ENCODE measurements at places on chromosomes 13 and 19. TPM values are rescaled to one million over a fixed set of nuclear protein-coding genes. Genes with fewer than 3 reads are reported as not detected.
A peak's percentile ranks its signal among the peaks of the same experiment; 100 is the strongest.

The OLFM4 gene
- 0.29 TPM for total RNA-seq

DNA sequence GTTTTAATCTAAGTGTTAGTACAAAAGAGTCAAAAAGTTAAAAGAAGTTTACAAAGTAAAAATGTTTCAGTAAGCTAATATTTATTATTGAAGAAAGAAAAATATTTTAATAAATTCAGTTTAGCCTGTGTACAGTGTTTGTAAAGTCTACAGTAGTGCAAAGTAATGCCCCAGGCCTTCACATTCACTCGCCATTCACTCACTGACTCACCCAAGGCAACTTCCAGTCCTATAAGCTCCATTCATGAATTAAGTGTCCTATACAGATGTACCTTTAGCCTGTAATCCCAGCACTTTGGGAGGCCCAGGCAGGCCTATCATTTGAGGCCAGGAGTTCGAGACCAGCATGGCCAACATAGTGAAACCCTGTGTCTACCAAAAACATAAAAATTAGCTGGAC lies 24.1 kb upstream of the AKAP11 start:
- DNase-seq = no peak

GRCh38 chr13:112261924-112262323 lies 114.2 kb upstream of the SPACA7 start:
- DNase-seq = no peak

GRCh38 chr13:109010912-109011311 lies 381.5 kb downstream of the MYO16 start:
- DNase-seq = no peak

The MAP2K7 gene
- total RNA-seq = 14.8 TPM

DNA sequence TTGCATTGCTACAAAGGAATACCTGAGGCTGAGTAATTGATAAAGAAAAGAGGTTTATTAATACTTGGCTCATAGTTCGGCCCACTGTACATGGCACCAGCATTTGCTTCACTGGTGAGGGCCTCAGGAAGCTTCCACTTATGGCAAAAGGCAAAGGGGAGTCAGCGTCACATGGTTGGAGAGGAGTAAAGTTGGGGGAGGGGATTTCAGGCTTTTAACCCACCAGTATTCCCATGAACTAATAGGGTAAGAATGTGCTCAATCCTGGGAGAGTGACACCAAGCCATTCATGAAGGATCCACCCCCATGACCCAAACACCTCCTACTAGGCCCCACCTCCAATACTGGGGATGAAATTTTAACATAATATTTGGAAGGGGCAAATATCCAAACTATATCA lies 82.5 kb upstream of the MYCBP2 start:
- DNase-seq = no peak

DNA sequence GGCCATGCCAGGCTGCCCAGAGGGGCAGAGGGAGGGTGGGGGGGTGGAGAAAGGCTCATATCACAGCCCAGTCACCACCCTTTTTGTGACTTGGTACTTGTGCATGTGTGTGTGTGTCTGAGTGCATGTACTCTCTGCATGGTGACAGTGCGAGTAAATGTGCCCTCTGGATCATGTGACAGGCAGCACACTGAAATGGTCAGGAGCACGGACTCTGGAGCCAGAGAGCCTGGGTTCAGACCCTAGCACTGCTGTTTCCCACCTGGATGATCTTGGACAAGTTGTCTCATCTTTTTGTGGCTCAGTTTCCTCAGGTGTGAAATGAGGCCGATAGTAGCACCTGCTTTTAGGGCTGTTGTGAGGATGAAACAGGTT lies 2.0 kb downstream of the CIC start:
- DNase-seq = peak; percentile 93

The TMEM255B gene
- 2.9 TPM for total RNA-seq

GRCh38 chr13:66700117-66700601 lies 530.0 kb downstream of the PCDH9 start:
- no peak for DNase-seq

GRCh38 chr13:51275101-51275500 lies 52.9 kb downstream of the FAM124A start:
- DNase-seq = no peak

The PTGER1 gene
- 0.72 TPM for total RNA-seq

The CEACAM21 gene
- not detected for total RNA-seq

DNA sequence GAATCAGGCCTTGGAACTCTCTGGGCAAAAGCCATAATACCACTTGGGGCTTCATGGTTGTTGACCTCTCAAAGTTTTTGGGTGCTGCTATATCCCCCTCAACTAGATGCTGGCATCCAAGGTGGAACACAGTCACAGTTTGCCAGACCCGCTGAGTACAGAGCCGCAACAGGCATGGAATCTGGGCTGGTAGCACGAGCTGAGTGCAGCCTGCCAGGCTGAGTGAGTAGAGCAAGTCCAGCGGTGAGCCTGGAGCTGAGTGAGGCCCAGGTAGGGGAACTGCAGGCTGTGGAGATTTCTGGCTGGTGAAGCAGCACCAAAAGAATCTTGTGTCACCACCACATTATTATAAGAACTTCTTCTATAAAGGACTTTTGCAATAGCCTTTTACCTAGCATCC lies 192.6 kb downstream of the PCDH17 start:
- no peak for DNase-seq

GRCh38 chr13:106140476-106140875 lies 395.0 kb downstream of the EFNB2 start:
- DNase-seq = no peak

- DNase-seq = peak; percentile 81
These were observed 7.5 kb upstream of the TM6SF2 start for GRCh38 chr19:19280561-19280960.

The MAG gene
- total RNA-seq = not detected

GRCh38 chr19:31349160-31349881 lies at the start of gene TSHZ3:
Gene TSHZ3, minus strand, starts transcription at chr19:31349436. Its CDS starts 217 bp downstream, at chr19:31349219.
- DNase-seq = peak; percentile 96

DNA sequence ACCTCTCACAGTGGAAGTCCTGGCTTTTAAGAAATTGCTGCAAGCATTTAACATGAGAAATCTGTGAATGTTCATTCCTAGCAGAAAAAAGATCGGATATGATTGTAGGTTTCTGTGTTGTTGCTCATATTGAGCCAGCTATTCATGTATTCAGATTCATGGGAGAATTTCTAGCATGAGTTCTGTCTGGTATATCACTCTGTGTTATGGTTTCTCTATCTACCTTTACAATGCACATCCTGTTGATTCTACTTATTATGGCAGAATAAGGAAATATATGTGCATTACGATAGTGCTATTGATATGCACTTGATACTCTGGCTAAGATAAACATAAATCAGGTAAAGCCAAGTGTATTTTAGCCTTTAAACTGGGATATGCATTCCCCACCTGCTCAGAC lies 138.2 kb downstream of the KCNRG start:
- DNase-seq = no peak

GRCh38 chr13:32496599-32497160 lies 41.9 kb downstream of the N4BP2L2 start:
- no peak for DNase-seq

- DNase-seq = no peak
These were observed 182.4 kb downstream of the GPC6 start for GRCh38 chr13:93409001-93409400.

DNA sequence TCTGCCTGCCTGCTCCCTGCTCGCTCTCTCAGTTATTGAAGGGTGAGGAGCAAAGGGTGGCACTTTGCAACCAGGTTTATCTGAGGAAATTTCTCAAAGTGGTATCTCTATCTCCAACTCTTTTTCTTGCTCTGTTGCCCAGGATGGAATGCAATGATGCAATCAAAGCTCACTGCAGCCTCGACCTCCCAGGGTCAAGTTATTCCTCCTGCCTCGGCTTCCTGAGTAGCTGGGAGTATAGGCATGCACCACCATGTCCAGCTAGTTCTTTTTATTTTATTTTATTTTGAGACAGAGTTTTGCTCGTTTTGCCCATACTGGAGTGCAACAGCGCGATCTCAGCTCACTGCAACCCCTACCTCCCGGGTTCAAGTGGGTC lies 4.9 kb downstream of the ACTMAP start:
- peak; percentile 79 for DNase-seq

DNA sequence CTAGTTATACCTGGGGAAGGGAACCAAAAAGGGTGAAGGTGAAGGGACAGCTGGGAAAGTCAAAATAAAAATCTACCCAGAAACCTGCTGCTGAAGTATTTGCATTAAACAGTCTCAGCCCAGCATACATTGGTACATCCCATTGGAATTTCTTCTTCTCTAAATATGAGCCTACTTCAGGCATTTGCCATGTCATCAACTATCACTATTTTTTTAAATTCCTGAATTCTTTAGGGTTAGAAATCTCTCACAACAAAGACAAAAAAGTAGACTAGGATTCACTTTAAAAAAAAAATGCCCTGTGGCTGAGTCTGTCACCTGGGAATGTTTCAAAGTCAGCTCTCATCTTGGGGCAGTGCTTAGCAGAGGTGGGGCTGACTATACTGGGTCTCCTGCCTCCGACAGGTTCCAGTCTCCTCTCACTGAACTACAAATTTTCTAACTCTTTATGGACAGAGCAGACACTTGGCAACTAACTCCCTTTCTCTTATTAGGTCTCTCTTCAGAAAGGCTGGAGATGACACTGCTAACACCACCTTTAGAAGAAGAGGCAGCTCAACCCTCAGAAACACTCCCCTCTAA lies 141.2 kb downstream of the LHFPL6 start:
- no peak for DNase-seq

The SMG9 gene
- total RNA-seq = 14.5 TPM
